ENCODE measurements at places on chromosomes 16 and 17.

DNA sequence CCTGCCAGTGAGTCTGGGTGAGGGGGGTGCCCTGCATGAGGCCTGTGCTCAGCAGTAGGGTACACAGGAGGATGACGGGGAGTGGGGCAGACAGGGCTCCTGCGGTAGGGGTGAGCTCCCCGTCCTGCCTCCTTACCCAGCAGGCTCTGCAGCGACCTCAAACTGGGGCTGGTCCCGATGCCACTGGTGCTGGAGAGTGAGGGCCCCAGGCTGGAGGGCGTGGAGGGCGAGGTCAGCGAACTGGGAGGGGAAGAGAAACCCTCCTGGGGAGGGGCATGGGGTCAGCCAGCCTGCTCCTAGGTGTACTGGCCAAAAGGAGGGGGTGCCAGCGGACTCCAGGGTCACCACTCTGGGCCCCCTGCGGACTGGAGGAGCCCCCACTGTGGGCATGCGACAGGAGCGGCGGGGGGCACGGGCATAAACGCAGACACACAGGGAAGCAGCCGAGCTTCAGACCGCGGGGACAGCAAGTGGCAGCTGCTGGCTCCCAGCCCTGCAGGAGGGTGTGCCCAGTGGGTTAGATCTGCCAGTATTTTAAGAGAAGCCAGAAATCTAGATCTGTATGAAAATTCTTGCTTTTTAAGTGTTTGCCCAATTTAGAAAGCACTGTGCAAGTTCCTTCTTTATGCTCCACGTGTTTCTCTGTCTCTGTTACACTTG lies 9.0 kb upstream of the VASN start:
- DNase-seq = no peak

- no peak for DNase-seq
Measured at GRCh38 chr16:81071805-81072204, 5.2 kb downstream of the C16orf46 start.

DNA sequence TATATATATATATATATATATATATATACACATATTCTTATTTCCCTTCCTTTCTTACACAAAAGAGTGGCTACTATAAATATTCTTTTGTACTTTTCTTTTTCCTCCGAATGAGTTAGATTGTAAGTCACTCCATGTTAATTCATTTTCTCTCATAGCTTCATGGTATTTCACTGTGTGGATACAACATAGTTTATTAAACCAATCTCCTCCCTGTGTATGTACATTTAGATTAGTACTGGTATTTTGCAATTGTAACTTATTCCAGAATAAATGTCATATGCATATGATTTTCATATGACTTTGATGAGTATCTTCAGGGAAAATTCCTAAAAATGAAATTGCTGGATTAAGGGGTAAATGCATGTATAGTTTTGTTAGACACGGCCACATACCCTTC lies 20.0 kb upstream of the FA2H start:
- DNase-seq = no peak

DNA sequence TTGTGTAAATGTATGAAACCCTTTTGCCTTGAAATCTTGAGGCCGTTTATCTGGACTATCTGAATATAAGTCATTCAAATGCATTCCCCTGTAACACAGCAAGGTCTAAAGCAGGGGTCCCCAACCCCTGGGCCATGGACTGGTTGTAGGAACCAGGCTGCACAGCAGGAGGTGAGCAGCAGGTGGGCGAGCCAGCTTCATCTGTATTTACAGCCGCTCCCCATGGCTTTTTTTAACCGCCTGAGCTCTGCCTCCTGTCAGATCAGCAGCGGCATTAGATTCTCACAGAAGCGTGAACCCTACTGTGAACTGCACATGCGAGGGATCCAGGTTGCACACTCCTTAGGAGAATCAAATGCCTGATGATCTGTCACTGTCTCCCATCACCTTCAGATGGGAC lies 24.1 kb downstream of the DNAH3 start:
- DNase-seq = no peak

DNA sequence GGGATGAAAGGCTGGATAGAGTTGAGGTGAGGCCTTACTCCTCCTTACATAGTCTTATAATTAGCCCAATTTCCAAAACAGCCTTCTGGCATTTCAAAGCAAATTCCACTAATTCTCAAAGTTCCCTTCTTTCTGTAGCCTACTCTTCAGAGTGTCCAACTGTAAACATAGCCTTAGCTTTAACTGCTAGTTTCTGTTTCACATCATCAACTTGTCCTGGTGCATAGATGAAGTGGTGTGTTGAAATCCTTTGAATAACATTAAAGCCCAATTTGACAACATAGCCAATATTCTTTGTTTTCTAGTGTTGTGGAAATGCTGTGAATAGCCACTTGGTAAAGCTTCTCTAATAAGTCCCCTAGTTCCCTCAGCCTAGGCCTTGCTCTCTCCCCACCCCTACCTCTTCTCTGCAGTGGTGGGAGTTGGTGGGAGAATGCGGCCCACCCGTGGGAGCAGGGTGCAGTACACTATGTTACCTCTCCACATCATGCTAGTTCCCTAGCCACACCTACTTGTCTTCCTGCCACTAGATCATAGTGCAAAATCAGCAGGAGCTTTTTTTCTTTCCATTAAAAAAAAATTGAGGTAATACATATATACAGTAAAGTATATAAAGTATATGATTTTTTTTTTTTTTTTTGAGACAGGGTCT lies 127.0 kb upstream of the HAS3 start:
- DNase-seq = no peak

DNA sequence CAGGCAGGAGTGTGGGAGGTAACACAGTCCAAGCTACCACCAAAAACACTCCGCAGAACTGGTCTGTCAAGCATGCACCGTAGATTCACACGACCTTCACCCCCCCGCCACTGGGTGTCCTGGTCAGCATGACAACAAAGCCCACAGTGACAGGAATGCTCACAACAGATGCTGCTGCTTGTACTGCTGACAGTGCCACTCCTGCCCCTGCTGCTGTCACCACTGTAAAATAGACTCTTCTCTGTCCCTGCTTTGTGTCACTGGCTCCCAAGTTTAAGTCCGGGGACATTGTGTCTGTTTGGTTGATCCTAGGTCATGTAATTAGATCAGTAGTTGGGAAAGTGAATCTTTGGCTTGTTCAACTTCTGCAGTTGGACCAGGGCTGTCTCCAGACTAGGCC lies 7.0 kb upstream of the ODF4 start:
- DNase-seq = no peak

GRCh38 chr17:5234645-5235576 lies at the start of gene SCIMP:
Gene SCIMP (minus strand): TSS chr17:5234860. CDS start chr17:5234755, 105 bp downstream.
- DNase-seq = no peak
